ENCODE measurements at places on chromosomes 6 and 20.

DNA sequence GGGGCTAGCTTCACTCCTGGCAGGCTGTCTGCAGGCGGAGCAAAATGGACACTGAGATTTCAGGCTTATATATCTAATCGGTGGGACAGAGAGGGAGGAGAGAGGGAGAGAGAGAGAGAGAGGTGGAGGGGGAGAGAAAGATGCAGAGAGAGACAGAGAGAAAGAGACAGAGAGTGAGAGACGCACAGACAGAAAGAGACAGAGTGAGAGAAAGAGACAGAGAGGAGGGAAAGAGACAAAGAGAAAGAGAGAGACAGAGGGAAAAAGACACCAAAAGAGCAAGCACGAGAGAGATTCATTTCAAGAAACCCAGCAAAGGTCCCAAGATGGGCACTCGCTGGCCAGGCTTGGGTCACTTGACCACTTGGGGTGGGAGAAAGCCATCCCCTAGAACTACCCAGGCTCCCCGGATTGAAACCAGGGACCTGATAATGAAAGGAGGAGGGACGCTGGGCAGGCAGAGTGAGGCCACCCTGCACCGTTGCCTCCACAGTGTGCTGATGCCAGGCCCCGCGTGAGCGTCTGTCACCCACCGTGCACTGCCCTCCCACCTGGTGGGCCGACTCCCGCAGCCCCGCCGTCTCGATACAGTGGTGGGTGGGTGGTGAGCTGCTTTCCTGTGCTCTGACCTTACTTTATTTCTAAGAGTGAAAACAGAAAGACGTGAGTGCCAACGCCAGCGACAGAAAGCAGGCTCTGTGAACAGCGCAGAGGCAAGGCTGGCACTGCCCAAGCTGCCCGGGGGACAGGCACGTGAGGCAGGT is 67.9 kb upstream of the SLCO4A1 start:
- no peak for DNase-seq

GRCh38 chr6:165704045-165704748 is 41.2 kb upstream of the PDE10A start:
- DNase-seq, result no peak

DNA sequence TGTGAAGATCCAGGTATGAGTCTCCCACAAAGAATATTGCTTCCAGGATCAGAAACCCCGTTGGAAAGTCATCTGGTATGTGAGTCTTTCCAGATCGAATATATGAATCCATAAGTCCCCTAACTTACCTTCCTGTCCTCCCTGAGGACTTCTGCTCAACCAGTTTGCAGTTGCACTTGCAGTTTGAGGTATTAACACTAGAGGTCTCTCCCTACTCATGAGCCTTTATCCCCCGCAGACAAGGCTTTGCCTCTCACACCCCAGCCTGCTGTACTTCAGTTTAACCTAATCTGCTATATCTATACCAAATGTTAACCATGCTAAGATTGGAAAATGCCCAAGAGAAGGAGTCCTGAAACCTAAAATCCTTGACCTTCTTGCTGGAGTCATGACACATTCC is 135.3 kb upstream of the DEFB112 start:
- no peak for DNase-seq

DNA sequence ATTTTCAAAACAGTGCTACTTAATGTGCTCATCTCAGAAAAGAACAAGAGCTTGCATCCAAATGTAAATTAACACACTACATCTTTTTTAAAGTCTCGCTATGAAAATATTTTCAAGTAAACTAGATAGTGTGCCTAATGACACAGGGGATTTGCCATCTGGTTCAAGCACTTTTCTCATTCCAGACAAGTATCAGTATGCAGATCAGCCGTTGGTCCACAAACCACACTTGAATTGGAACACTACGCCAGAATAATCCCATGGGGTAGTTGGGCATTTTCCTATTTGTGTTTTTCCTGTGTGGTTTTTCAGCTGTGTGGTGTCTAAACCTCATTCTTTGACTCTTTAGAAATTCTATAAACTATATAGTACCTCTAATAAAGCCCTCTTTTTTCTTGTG is 256.2 kb downstream of the EPHA7 start:
- DNase-seq, result no peak

- no peak for DNase-seq
Measured at GRCh38 chr6:34867484-34867883, 20.4 kb downstream of the TAF11 start.

GRCh38 chr6:135905604-135906300 is 54.3 kb downstream of the PDE7B start:
- no peak for DNase-seq

- no peak for DNase-seq
Measured at GRCh38 chr6:135291288-135292076, 110.4 kb downstream of the MYB start.

DNA sequence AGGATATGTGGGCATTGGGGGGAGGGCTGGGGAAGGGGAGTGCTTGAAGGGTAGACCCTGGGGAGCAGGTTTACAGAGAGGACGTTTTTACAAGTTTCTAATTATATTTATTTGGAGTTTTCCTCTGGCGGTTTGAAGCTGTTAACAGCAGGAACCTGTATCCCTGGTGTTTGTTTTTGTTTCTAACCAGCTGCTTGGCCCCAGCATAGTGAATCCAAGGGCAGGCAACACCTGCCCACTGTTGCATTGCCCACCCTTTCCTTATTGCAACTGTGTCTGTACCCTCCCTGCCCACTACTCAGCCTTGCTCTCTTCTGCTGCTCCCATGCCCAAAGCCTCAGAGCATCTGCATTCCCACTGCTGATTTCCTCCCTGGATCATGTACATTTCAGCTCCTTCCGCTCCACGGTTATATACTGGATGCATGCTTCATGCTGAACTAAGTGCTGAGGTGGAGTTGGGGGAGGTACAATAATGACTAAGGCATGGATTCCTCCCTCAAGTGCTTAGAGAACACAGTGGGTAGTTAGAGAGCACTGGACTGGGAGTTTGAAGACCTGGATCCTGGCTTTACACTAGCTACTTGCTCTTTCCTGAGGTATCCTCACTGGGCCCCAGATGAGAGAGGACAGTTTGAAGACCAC is 6.0 kb downstream of the SCUBE3 start:
- no peak for DNase-seq

DNA sequence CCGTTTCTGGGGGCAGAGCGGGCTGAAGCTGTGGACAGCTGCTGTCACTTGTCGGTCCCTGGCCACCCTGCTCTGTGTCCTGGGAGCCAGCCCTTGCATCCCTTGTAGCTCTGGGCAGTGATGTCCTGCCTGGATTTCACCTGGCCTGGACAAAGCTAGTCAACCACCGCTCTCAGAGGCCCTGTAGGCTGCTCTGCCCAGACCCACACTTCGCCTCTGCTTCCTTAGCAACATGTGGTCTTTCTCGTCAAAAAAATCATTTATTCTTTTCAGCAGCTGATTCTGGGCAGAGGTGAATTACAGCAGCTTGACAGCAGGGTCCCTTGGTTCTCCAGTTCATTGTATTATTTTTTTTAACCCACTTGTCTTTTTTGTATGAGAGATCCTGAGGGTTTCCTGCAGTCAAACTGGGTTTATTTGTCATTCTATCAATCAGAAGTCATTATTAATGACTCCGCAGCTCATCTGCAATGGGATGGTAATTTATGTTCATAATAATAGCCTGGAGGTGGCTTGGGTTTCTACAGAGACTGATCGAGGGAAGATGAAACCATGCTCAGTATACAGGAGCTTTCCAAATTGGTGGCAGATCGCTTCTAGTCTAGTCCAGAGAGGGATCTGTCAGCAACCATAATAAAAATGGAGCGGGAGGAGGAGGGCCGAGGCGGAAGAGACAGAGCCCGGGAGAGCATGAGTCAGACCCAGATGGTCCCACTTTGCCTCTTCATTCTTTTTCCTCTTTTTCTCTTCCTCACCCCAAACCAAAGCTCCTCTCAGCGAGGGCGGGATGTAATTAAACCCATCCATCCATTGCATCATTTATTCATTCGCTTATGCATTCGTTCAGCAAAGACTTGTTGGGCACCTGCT is 22.4 kb downstream of the EDN3 start:
- DNase-seq, result no peak

GRCh38 chr6:74128536-74128935 is 432.5 kb downstream of the CD109 start:
- no peak for DNase-seq

- no peak for DNase-seq
Measured at GRCh38 chr6:20409427-20409971, 7.8 kb downstream of the E2F3 start.

- no peak for DNase-seq
Measured at GRCh38 chr6:167782698-167783517, 43.8 kb upstream of the AFDN start.

DNA sequence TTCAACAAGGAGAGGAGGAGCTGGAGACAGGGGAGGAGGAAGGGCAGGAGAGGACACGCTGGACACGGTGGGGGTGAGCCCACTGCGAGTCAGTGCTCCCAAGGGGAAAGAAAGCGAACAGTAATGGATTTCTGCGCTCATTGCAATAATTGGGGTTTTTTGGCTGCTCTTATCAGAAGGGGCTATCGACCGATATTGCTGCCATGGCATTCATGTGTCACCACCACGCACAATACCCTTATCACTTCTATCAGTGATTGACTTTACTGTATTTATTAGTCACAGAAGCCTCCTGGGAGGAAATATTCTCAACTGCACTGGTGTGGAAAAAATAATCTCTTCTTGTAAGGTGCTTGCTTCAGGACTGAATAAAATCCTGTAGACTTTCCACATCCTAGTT is 55.8 kb downstream of the CEP43 start:
- no peak for DNase-seq
